ENCODE measurements at places on chromosomes 4 and X.

DNA sequence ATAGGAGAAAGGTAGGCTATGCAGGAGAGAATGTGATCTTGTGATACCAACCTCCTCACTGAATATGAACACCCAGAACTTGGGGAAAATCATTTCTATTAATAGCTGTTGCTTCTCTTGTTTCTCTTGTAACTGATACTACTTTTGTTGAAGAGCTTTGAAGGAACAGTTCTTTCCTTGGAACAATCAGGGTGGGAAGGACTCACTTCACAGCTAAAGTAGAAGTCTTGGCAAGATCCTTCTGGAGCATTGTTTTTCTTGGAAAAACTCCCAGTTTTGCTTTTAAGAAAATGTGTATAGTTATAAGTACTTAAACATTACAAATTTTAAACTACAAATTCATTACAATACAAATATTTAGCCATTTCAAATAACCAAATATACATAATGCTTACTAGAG lies 19.1 kb upstream of the XK start:
- DNase-seq, result no peak

DNA sequence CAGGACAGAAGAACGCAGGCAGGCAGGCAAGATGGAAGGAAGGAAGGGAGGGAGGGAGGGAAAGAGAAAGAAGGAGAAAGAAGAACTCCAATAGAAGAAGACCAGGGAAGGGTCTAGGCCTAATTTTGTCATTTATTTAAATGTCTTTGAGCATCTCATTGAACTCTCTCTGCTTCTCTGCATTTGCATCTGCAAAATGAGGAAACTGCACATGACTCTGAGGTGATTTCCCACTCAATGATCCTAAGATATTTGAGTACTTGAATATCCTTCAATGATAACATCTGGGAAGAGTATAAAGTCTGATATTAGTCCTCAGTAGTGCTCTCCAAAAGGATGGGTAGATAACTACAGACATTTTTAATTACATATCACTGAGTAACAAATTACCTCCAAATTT lies 33.1 kb upstream of the RBPJ start:
- no peak for DNase-seq

DNA sequence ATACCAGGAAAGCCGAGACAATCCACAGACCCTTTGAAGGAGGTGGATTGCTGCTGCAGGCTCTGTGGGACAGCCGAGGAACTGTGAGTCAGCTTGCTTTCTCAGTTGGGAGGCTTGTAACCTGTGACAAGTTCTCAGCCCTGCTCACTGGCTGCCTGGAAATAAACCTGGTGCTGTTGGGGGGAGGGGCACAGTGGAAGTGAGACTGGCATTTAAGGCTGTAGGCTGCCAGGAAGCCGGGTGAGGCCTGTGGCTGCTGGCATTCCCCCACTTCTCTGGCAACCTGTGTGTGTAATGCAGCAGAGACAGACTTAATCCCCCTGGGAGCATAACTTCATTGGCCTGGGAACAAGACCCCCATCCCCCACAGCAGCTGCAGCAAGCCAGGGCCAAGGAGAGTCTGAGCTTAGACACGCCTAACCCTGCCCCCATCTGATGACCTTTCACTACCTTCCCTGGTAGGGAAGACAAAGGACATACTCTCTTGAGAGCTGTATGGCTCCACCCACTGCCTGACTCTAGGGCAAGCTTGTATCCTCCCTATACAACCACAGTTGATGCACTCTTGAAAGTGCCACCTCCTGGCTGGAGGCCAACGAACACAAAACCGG lies 64.1 kb downstream of the ALPK1 start:
- no peak for DNase-seq

- DNase-seq, result no peak
Measured at GRCh38 chr4:94804650-94805049, 46.9 kb downstream of the BMPR1B start.

GRCh38 chr4:76611616-76612207 lies 176.7 kb downstream of the SHROOM3 start:
- DNase-seq, result no peak

GRCh38 chrX:143401160-143401559 lies 116.1 kb downstream of the SPANXN3 start:
- DNase-seq, result no peak

DNA sequence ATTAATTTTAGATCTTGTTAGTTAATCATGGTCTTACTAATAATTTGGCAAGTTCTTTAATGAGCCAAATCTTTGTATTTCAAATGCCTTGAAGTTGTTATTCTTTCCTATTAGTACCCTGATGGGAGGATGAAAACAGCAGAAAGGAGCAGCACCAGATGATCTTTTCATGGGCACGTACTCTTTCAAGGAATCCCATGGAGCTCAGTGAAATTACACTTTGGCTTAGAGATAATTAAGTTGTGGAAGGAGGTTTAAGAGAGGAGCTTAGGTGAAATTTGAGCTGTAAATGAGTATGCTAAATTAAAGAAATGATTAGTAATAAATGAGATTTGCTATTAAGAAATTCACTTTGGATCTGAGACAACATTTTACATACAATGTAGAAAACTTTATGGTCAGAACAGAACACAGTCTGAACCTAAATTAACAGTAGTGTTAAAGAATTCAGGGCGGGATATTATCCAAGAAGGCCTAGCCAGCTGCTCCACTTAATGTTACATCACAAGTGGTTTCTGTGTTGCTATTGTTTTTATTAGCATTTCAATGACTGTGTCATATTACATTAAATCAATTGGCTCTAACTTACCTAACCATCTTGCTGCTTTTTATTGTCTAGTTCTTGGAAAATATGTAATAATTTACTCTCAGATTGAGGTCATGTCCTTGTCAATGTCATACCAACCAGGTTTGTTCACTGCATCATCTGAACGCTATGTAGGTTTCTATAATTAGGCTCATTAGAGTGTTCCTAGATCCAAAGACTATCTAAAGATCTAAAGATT lies 3.9 kb downstream of the MTHFD2L start:
- no peak for DNase-seq

DNA sequence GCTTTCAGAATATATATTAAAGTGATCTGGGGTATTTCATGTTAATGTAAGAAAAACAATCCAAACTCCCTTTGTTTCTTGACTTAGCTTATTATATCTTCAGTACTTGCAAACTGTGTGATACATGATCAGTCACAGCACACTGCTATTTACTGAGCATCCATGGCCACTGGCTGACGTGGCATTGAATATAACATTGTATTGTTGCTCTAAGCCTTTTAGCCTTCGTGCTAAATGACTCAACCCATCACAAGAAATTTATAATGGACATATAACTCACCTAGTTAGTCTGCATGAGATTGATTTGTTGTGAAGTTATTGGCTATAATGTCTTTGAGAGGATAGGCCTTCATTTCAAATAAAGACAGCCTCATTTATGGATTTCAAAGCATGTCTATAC lies 642.6 kb downstream of the IL1RAPL1 start:
- DNase-seq, result no peak

GRCh38 chr4:166290426-166290825 lies 417.4 kb downstream of the TLL1 start:
- no peak for DNase-seq

- no peak for DNase-seq
Measured at GRCh38 chr4:121977251-121978171, 25.7 kb upstream of the TRPC3 start.

GRCh38 chrX:130224810-130225209 lies 43.9 kb downstream of the ZNF280C start:
- DNase-seq, result no peak

- no peak for DNase-seq
Measured at GRCh38 chr4:71202705-71203104, 136.1 kb upstream of the SLC4A4 start.

- DNase-seq, result no peak
Measured at GRCh38 chrX:7500386-7500785, 342.6 kb upstream of the VCX start.

- no peak for DNase-seq
Measured at GRCh38 chr4:141759796-141760425, 123.5 kb downstream of the IL15 start.

GRCh38 chrX:48736878-48737212 lies 24.7 kb upstream of the GLOD5 start:
- no peak for DNase-seq

- DNase-seq, result no peak
Measured at GRCh38 chr4:27000820-27001219, 140.2 kb downstream of the STIM2 start.

DNA sequence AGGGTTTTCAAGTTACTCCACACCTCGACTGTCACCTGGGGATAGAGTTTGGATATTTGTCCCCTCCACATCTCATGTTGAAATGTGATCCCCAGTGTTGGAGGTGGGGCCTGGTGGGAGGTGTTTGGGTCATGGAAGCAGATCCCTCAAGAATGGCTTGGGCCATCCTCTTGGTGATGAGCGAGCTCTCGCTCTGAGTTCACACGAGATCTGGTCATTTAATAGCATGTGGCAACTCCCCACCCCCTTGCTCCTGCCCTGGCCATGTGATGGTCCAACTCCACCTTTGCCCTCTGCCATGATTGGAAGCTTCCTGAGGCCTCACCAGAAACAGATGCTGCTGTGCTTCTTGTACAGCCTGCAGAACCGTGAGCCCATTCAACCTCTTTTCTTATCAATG lies 8.3 kb downstream of the CTAG1A start:
- DNase-seq, result no peak

DNA sequence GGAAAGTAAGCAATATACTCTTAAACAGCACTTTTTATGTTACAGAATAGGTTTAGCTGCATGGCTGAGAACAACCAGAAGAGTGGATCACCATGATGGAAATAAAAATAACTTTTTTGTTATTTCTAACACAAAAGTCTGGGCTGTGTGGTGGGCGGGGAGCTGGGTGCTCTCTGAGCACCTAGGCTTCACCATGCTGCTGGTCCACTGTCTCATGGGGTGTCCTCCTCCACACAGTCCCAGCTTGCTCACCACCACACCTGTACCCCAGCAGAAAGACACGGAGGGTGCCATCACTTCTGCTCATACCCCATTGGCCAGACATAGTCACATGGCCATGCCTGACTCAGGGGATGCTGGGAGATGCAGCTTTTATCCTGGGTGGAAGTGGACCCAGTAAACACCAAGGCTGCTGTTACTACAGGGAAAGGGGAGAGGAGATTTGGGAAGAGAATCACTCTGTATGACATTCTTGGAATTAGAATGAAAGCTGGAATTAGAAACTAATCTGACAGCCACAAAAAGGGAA lies 45.0 kb downstream of the CPZ start:
- DNase-seq, result no peak

DNA sequence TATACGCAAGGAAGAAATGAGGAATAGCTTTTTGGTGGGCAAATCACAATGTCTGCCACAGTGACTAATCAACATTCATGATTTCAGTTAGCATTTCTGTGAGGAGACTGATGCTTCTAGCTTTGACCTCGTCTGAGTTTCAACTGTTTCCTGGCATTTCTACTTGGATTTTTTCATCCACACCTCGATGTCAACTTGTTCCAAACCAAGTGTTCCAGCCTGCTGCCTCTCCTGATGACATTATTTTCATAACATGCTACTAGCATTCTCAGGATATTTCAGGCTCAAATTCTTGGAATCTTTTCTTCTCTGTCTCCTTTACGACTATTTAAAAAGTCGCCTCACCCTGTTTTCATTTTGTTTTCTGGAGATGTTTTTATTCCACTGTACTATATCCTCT lies 90.3 kb upstream of the TEX13D start:
- no peak for DNase-seq

DNA sequence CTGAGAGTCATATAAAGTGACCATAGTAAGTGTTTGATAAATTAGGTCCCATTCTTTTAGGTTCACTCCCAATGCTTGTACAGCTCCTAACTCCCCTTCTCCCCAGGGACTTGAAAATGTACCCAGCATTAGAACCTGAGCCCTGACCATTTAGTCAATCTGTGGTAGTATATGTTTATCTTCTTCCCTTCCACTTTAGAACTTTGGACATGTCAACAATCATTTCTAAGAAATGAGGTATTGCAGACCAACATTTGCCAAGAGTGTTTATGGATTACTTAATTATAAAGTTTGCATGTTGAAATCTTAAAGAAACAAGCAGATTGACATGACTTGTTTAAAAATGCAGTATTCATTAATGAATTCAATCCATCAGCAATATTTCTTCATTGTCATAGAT lies 26.0 kb downstream of the AFM start:
- DNase-seq, result no peak

DNA sequence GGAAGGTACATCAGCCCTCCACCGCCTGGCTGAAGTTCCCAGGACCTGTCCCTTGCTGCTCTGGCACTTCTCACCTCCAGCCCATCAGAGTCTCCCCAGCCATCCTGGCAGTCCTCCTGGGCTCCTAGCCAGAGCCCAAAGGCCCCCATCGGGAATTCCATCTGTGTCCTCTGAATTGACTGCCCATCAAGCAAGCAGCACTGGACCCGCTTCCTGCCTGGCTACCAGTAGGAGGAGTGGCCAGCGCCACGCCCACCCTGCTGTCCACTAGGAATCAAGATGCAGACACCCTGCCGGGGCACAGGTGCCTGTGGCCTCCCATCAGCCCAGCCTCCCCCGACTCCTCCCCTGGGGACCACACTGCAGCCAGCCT lies 47.2 kb downstream of the C4orf50 start:
- DNase-seq, result no peak

DNA sequence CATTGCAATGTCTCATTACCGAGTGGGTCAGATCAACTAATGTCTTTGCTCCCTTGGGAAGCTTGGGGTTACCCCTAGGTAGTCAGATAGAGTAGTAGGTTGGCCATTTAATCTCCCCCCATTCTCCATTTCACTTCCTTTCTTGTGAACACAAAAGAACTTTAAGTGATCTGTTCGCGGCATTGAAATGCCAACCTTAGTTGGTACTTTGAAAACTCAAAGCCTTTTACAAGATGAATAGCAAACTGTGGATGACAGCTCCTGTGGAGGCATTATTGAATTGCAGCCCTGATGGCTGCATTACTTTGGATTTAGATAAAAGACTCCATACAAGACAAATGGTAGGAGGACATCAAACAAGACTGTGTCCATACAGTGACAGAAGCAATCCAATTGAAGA lies 469.1 kb downstream of the GBA3 start:
- DNase-seq, result no peak

- DNase-seq, result no peak
Measured at GRCh38 chr4:85370400-85371032, 104.4 kb upstream of the ARHGAP24 start.

GRCh38 chr4:154982187-154983047 lies 201.3 kb downstream of the RBM46 start:
- no peak for DNase-seq

DNA sequence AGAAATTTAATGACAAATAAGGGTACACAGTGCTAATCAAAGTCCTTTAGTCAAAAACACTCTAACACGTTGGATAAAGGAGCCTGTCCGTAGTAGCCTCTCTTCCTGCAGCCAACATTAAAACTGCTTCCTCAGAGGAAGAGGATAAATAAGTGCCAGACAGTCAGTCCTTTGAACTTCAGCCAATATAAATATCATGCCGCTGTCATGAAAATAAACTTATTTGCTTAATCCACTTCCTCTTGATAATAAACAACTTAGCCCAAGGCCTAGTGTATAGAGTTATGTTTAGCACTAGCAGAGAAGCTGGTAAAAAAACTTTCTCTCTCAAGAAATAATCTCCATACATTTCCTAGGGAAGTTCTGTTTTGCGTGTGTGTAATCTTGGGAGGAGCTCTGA lies 196.7 kb downstream of the HS3ST1 start:
- no peak for DNase-seq

GRCh38 chr4:164203476-164203875 lies 550.5 kb upstream of the SMIM31 start:
- DNase-seq, result no peak

All from esophagus muscularis mucosa (tissue), 4 donors.